ENCODE measurements at places on chromosomes 4 and X. TPM values are rescaled to one million over a fixed set of nuclear protein-coding genes. Genes with fewer than 3 reads are reported as not detected.

ERVMER34-1 gene
- 1.9 TPM for total RNA-seq

NLGN4X gene
- total RNA-seq, result 51.5 TPM

PABPC1L2A gene
- not detected for total RNA-seq

GRCh38 chr4:150949943-150950342, 65.1 kb downstream of the LRBA start:
- DNase-seq, result no peak

GRCh38 chr4:140344101-140344500, 29.3 kb upstream of the SCOC start:
- no peak for DNase-seq

DNA sequence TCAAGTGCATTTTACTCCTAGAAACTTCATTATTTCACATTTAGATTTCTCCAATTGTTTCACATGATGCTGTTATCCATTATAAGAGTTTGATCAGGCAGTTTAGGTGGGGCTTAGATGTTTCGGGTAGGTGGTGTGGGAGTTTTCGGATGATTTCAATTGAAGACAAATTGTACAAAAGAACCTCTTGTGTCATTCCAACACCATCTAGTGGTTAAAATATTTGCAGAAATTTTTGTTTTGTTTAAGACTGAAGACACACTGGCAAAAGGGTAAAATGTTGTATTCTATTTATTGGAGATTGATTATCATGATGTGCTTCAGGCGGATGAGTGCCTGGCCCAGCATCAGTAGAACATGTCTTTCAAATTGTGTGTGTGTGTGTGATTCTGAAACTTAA, 212.7 kb downstream of the SH3BGRL start:
- DNase-seq, result no peak

DNA sequence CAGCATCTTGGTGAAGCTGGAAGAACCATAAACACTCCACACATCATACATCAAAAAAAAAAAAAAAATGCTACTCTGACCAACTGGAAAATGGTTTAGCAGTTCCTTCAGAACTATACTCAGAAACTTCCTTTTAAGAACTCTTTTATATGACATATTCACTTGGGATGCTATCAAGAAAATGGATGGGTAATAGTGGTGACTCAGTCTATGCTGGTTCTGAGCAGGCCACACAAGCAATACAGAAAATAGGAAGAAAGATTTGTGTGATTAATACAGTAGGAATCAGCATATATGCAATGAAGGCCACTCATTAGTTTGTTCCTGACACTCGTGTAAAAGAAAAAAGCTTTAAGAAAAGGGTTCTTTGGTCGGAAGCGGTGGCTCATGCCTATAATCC, 123.5 kb upstream of the FAT4 start:
- DNase-seq, result no peak

DNA sequence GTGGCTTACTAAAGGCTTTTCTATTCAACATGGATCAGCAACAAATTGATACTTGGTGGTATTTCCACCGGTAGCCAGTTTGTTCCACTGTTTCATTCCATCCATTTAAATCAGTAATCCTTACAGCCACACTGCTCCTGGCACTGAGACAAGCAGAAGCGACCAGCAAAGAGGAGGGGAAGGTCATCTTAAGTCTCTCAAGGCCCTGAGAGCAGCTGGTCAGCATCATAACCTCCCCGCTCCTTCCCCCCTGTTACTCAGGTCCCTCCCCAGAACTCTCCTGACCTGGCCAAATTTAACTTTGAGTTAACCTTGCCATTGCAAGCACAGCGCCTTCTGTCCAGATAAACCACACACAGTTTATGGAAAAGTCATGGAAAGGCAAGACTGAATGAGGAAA, 331.3 kb upstream of the KLF3 start:
- DNase-seq, result no peak
